SJSA1 (cell line): ENCODE measurements at places on chromosomes 5 and 9.
A peak's percentile ranks its signal among the peaks of the same experiment; 100 is the strongest.

DNA sequence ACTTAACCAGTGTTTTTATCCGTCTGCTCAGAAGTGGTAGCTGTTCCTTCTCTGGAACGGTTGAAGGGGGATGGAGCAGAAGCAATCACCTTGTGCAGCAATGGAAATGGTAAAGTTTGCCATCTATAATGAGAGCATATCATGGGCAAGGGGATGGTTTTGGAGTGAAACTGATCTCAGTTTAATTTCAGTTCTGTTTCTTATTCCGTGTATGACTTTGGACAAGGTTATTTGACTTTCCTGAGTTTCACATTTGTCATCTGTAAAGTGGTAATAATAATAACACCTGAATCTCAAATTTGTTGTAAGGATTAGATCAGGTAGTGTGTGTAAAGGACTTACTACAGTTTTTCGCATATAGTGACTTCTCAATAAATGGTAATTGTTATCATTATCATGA is 106.1 kb downstream of the PCSK1 start:
- DNase-seq = no peak

DNA sequence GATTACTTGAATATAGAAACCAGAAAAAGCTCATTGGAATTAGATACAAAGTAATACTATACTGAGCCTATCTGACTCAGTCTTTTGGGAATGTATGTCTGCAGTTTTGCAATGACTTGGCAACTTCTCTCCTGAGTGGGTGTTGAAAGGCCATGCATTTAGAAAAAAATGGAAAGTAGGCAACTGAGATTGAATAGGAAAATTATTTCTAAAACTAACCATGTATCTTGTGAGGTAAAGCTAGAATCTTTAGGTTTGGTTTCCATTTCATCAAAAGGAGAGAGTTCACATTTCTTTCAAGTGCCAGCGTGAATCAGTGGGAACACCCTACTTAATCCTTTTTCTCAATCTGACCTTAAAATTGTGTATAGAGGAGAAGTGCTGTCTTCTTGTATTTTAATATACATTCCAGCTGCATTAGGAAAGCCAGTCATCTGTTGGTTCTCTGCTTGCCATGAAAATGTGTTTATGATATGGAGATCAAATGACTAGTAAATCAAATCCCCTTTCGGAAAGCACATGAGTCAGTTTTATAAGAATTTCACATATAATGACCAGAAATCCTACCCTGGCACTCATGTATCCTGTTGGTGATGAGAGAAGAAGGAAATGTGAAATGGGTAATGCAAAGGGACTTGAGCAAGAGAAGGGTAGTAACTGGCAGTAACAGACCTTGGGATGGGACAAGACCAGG is 30.4 kb downstream of the NFX1 start:
- DNase-seq = peak; percentile 63

DNA sequence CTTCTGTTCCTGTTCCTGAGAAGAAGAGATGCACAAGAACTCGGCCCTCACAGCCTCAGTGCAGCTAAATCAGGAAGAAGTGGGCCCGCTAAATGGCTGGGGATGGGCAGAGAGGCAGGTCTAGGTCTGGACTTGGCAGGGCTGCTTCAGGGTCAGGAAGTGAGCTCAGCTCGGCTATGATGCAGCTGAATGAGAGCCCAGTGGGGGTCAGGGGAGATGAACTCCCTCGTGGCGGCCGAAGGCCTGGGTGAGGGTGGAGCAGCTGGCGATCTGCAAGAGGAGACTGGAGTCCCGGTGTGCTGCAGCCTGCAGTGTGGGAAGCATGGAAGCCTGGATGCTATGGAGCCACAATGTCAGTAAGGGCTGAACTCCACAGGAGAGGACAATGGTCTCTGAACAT is 466.2 kb downstream of the SPOCK1 start:
- no peak for DNase-seq

GRCh38 chr5:96149546-96149945 is 187.9 kb upstream of the ELL2 start:
- DNase-seq = no peak

GRCh38 chr5:39714036-39714698 is 289.4 kb upstream of the DAB2 start:
- peak; percentile 50 for DNase-seq

DNA sequence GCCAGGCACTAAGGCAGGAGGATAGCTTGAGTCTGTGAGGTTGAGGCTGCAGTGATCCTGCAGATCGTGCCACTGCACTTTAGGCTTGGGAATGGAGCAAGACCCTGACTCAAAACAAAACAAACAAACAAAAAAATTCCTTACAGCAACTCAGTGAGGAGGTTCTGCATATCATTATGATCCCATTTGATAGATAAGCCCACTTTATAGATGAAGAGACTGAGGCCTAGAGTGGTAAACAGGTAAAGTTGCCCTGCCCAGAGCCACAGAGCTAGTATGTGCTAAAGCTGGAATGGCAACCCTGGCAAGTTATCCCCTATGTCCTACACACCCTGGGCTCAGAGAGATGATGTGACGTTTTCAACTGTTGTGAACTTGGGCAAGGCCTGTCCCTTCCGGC is 7.2 kb downstream of the AIF1L start:
- DNase-seq = no peak

GRCh38 chr9:71269859-71270258 is 148.4 kb upstream of the TRPM3 start:
- no peak for DNase-seq

DNA sequence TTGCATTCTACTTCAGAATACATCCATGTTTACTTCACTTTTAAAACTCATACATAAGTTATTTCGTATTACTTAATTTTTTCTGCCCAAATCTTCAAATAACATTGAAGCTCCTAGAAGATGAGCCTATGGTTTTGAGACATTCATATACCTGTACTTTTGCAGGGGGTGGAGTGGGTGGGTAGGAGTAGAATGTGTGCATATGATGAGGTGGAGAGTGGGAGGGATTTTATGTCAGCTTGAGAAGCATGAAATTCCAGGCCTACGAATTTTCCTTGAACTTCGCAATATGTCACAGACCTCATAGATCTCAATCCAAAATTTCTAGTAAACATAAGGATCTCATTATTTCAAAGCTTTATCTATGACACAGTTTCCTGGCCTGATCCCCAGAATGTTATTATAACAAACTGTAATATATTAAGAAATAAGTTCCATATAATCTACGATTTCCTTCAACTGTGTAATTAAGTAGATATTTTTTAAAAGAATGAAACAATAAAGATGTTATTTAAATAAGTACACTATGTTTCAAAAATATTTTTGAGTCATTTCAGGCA is 19.7 kb upstream of the MOB3B start:
- DNase-seq = no peak

- no peak for DNase-seq
Measured at GRCh38 chr9:120587328-120587727, 7.4 kb upstream of the CDK5RAP2 start.

GRCh38 chr5:145574889-145575573 is 260.1 kb downstream of the PRELID2 start:
- no peak for DNase-seq

DNA sequence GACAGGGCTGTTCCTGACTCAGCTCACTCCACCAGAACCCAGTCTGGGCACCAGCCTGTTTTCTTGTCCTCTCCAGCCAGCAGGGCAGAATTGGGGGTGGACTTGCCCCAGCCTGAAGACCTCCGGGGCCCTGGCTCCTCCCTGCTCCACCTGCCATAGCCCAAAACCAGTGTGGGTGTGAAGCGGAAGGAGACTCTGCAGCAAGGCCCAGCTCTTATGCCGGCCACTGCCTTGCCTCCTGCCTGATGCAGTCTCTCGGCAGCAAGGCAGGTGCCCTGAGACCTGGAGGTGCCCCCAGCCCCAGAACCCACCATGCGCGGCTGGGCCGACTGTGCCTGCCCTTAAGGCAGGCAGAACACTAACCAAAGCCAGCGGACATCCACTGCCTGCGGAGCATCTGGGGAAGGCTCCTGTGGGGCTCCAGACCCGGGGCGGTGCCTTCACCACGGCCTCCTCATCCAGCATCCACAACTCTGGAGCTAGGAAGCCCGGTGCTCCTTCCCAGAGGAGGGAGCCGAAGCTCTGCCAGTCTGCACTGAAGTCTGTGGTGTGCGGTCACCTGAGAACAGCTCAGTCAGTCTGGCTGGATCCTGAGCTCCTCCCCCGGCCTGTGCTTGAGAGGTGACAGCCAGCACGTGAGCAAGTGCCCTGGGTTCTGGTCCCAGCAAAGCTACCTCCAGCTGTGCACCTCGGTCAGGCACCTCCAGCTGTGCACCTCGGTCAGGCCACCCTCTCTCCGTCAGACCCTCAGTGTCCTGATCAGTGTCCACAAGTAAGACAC is 116.7 kb downstream of the ADAMTS2 start:
- no peak for DNase-seq

- no peak for DNase-seq
Measured at GRCh38 chr5:170301981-170302652, 4.5 kb upstream of the LCP2 start.

- no peak for DNase-seq
Measured at GRCh38 chr9:110546411-110546871, 33.1 kb downstream of the SVEP1 start.

GRCh38 chr9:72428329-72428728 is 63.3 kb upstream of the ZFAND5 start:
- no peak for DNase-seq

- no peak for DNase-seq
Measured at GRCh38 chr5:135916638-135917263, 21.1 kb upstream of the IL9 start.

- DNase-seq = no peak
Measured at GRCh38 chr9:69900406-69900805, 79.8 kb downstream of the CFAP95 start.

- no peak for DNase-seq
Measured at GRCh38 chr5:129902816-129903215, 1.4 kb upstream of the CHSY3 start.

- DNase-seq = no peak
Measured at GRCh38 chr9:70136632-70137031, 93.0 kb downstream of the MAMDC2 start.

DNA sequence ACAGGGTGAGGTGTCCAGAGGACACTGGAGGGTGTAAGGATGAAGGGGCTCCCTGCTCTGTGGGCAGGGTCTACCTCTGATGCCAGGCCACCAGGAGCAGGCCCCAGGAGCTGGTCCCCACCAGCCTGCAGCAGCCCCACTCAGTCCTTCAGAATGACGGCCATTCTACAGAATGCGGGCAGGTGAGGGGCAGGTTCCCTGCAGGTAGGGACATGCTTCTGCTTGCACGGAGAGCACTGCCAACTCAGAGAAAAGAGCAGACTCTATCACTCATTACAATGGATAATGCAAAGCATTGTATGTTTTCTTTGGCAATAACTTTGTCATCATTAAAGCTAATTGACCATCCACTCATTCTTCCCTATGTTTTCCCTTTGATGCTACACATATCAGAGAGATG is 39.0 kb downstream of the DDX31 start:
- no peak for DNase-seq

DNA sequence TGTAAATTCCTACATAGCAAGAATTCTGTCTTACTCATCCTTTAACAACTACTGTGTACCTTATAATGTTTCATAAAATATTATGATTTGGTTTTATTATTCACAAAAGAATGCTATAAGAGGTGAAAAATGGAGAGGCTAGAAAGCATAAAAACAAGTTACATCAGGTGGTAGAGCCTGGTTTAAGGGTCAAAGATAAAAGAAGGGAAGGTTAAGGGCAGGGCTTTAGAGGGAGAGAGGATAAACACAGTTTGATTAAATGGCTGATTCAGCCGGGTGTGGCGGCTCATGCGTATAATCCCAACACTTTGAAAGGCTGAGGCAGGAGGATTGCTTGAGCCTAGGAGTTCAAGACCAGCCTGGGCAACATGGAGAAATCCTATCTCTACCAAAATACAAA is 40.4 kb upstream of the HSPB3 start:
- no peak for DNase-seq

DNA sequence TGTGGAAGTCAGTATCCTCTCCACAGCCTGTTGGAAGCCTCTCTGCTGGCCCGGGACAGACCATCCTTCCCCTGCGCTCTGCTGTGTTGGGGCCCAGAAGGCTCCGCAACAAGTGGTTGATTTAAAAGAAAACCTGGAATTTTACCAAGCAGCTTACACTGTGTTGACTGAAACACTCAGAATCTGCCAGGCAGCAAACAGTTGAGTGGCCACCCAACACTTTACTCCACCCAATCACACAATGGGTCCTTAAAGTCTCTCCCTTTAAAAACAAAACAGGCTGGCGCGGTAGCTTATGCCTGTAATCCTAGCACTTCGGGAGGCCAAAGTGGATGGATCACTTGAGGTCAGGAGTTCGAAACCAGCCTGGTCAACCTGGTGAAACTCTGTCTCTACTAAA is 28.0 kb upstream of the DMRT3 start:
- no peak for DNase-seq

DNA sequence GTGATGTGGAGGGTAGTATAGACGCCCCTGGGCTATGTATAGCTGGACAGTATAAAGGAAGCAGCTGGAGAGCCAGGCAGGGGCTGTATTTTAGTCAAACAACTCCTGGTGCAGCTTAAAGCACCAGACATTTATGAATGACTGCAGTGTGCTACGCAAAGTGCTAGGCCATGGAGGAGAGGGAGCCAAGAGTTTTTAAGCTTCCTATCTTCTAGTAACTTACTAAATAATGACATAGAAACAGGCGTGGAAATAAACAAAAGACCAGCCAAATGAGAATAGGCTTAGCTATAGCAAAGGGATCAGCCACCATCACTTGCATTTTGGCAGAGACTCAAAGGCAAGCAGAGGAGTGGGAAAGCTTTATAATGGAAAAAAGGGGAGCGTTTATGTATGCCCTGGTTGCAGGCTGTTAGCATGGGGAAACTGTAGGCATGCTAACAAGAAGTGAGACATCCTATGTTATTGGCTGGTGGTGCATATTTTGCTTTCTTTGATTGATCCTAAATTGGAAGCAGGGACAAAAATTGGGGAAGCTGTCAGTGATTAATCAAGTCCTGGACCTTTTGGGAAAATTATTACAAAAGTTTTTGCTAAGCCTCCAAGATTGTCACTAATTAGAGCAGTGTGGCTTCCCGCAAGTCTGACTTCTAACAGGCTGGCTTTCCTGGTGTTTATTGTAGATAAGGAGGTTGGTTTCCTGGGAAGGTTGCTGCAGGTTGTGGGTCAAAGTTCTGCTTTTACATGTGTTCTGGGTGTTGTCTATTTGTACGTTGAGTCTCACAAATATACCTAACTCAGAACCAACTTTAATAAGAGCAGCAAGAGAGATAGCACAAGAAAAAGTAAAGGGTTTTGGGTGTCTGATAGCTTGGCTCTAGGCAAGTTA is 46.6 kb downstream of the RAB3C start:
- no peak for DNase-seq

- DNase-seq = no peak
Measured at GRCh38 chr5:103866169-103866568, 303.6 kb upstream of the NUDT12 start.

GRCh38 chr5:10515492-10515891 is 48.4 kb upstream of the ANKRD33B start:
- DNase-seq = no peak
